ENCODE measurements at places on chromosomes 5 and 9.
A peak's percentile ranks its signal among the peaks of the same experiment; 100 is the strongest.

DNA sequence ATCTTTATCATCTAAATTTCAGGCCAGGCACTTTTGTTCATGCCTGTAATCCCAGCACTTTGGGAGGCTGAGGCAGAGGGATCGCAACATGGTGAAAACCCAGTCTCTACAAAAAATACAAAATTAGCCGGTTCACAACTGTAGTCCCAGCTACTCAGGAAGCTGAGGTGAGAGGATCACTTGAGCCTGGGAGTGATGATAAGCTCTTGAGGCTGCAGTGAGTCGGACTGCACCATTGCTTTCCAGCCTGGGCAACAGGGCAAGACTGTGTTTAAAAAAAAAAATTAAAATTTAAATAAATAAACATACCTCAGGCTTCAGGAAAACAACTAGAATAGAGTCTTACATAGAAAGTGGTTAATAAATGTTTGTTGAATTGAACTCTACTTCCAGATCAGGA, 147.4 kb downstream of the AGTPBP1 start:
- DNase-seq, result no peak

DNA sequence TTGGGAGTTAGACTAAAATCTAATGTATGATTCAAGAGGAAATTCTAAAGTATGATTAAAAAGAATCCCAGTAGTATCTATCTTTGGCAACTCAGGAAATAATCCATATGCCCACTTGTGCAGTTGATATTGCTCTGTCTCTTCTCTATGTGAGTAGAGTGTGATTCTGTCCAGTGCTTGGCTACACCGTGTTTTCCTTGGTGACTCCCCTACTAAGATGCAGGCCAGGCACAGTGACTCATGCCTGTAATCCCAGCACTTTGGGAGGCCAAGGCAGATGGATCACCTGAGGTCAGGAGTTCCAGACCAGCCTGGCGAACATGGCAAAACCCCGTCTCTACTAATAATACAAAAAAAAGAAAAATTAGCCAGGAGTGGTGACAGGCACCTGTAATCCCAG, 495.4 kb downstream of the MAT2B start:
- no peak for DNase-seq

- no peak for DNase-seq
These were observed 451.6 kb downstream of the CDH18 start for GRCh38 chr5:19536387-19536786.

- DNase-seq, result no peak
These were observed 83.7 kb upstream of the BARHL1 start for GRCh38 chr9:132498531-132499210.

- DNase-seq, result peak; percentile 26
These were observed at the start of gene BSPRY for GRCh38 chr9:113349445-113350094. BSPRY (plus strand) TSS chr9:113349541; CDS start chr9:113349580, 39 bp downstream.

DNA sequence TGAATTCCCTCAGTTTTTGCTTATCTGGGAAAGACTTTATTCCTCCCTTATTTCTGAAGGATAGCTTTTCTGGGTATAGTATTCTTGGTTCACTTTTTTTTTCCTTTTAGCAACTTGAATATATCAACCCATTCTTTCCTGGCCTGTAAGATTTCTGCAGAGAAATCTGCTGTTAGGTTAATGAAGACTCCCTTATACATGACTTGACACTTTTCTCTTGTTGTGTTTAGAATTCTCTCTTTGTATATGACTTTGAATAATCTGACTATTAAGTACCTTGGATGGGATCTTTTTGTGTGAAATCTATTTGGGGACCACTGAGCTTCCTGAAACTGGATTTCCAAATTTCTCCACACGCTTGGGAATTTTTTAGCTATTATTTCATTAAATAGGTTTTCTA, 55.0 kb upstream of the CDK5RAP2 start:
- DNase-seq, result no peak

- DNase-seq, result no peak
These were observed 29.4 kb downstream of the ATPSCKMT start for GRCh38 chr5:10220248-10220647.

DNA sequence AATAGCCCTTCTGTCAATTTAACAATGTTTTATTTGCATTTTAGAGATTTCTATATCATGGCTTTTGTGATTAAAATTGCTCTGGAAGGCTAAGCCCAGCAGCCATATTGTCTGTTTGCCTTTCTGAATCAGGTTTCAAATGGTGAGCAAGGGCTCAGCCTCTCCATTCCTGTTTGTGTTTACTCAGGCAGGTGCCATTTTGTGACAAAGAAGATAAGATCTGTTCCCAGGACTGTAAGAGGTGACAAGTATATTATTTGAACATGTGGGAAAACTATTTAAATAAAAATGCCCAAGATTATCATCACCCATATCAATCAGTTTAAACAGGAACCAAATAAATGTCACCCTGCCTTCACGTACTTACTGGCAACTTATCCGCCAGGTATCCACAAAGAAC, 641.3 kb upstream of the KLF4 start:
- peak; percentile 14 for DNase-seq

DNA sequence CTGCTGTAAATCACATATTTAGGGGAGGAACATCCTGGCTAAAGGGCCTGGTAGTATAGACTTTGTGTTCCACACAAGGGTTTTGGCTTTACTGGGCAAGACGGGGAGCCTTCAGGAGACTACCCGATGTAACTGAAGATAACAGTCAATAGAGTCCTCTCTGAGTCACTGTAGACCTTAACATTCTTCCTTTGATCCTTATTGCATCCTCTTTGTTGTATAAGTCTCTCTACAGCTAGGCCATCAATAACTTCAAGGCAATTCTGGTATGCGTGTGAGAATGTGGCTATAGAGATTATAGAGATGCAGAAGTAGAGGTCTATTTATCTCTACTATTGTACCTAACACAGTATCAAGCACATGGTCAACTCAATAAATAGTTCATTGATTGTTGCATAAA, 67.3 kb upstream of the STK32A start:
- DNase-seq, result no peak

DNA sequence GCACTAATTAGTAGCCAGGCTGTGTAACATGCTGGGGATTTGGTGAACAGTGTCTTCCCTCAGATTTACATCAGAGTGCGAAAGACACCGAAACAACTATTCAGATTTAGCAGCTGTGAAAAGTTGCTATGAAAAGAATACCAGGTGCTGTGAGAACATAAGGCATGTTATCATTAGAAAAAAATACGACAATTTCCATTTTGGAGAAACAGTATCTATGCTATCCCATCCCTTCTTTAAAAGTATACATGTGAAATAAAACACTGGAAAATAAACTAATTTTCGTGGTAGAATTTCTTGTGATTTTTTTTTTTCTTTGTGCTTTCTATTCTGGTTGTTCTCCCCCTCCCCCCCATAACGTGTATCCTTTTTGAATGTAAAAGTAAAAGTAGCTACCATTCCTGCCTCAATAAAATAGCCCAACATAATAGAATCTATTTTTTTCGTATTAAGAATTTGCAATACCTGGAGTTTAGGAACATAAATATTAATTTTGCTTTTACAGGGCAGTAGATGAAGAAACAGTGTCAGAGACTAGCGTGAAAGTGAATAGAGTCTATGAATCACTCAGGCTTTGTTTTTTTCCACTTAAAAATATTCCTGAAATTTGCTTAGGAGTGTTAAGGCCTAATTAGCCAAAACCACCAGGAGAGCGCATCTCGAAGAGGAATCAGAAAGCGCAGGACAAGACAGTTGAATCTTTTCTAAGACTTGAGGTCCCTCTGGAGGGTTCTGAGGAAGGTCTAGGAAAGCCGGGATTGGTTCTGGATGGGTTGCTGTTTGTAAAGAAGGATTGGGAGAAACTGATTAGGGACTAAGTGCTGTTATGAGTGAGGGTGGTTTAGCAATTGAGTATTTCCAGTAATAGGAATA, 813 bp upstream of the SLU7 start:
- DNase-seq, result no peak

GRCh38 chr5:173602423-173602822, 14.0 kb downstream of the BOD1 start:
- DNase-seq, result no peak

DNA sequence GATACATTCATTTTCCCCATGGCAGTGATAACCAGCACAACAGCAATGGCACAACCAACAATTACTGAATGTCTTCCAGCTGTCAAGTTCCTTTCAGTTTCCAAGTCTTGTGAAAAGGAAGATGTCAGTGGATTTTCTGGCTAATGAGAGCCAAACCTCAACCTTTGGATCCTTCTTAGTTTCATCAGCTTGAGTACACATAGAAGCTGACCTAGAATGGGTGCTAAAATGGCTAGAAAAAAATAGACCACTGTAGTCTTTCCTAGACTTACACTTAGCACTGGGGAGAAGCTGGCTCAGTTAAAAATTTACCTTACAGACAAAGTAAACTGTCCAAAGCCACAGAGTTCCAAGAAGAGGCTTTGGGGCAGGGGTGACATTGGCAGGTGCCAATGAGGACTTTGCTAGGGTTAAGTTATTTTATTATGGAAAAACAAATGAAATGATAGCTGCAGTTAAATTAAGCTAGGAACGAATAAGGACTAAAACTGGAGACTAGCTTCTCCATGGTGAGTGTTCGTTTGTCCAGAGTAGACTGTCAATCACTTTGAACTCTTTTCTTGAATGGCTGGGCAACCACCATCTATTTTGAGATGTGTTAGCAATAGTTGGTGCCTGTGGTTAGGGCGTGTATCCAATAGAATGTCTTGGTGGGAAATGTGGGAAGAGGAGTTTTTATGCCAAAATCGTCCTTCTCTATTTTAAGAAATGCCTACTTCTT, 25.9 kb upstream of the TXN start:
- no peak for DNase-seq

- DNase-seq, result no peak
These were observed 59.6 kb downstream of the GCNT4 start for GRCh38 chr5:74992791-74993190.

DNA sequence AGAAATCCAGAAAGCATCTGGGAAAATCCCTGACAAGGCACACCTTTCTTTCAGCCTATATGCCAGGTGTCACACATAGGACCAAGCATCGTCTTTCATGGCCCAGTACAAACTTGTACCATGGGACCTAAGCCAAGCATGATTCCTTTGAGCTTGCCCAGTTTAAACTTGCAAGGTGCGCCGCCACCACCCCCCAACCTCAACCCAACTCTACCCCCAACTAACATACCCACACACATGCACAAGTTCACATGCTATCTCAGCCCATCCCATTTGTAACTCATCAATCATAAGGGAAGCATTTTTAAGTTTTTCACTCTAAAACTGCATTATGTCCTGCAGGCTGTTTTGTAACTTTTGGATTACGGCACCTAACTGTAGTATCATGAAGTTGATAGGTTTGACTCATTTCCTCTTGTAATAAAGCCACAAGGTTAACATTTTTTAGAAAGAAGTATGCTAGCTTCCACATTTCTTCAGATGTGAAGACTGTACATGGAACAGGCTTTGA, 145.9 kb upstream of the FST start:
- no peak for DNase-seq

DNA sequence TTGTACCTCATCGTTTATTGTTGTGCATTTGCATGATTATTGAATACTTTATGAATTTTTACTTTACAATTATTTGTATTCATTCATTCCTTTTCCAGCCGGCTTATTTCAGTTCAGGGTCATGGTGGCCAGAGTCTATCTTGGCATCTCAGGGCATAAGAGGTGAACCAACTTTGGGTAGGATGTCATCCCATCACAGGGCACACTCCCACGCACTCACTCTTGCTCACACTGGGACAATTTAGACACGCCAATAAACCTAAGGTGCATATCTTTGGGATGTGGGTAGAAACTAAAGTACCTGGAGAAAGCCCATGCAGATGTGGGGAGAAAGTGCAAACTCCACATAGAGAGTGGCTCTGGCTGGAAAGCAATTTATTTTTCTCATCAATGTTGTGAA, 158.1 kb upstream of the MAST4 start:
- DNase-seq, result no peak

- DNase-seq, result no peak
These were observed 383.4 kb downstream of the ENC1 start for GRCh38 chr5:74257060-74257527.

GRCh38 chr5:95069948-95070347, 214.9 kb downstream of the MCTP1 start:
- no peak for DNase-seq

DNA sequence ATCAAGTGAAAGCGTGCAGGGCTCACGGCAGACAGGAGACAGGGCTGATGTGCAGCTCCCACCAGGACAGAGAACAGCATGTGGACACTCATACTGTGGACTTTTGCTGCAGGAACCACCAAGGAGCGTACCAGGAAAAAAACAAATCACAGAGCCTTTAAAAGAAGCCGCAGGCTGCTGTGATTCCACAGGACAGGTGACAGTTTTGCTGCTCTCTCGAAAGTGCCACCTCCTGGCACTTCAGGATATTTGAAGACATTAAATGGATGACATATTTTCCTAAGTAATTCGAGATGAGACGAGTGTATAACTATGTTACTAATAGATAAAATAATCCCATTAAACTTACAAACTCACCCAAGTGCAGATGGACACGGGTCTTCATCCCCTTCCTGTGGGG, 29.3 kb downstream of the ZDHHC11 start:
- no peak for DNase-seq

DNA sequence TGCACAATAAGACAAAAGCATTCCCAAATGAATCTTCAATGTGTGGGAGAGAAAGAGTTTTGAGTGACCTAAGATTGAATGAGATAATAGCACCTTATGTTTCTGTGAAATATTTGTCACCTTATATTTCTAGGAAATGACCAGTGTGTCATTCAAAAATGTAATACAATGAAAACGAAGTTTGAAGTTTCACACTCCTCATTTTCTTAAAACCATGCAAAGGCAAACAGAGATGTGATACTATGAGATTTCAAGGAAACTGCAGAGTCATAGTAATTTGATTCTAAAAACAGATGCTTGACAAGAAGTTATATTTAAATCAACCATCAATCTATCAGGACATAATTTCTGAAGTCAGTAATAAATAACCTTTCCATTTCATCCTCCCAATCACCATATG, 13.6 kb upstream of the ABCA1 start:
- no peak for DNase-seq

GRCh38 chr9:73132034-73132776, 19.5 kb upstream of the ANXA1 start:
- DNase-seq, result peak; percentile 86

GRCh38 chr9:26650325-26650724, 242.3 kb downstream of the CAAP1 start:
- no peak for DNase-seq

DNA sequence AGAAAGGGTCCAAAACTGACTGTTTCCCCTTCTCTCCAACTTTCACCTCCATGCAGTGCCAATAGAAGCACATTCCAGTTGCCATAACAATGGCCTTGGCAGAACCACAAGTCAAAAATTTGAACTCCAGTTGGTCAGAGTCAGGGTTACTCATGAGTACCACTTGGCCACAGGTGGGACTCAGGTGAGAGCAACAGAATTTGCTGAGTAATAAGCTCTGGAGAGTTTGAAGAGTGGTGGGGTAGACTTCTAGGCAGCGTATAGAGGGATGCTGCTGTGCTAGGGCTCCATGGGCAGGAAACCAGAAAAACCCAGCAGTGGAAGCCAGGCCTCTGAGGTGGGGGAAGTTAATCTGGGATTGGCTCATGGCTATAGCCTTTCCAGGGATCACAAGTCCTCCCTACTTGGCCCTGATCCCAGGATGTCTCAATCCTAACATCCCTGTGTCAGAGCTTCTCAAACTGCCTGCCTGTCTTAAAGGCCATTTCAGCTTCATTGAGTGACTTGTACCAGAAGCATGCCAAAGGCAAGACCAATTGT, 30.2 kb downstream of the SNX18 start:
- no peak for DNase-seq

- DNase-seq, result no peak
These were observed 352.5 kb upstream of the NUDT12 start for GRCh38 chr5:103915081-103915480.

Measured in NCI-H2081 (cell line).